NCI-H510A (cell line): ENCODE measurements at places on chromosomes 1 and 21.

DNA sequence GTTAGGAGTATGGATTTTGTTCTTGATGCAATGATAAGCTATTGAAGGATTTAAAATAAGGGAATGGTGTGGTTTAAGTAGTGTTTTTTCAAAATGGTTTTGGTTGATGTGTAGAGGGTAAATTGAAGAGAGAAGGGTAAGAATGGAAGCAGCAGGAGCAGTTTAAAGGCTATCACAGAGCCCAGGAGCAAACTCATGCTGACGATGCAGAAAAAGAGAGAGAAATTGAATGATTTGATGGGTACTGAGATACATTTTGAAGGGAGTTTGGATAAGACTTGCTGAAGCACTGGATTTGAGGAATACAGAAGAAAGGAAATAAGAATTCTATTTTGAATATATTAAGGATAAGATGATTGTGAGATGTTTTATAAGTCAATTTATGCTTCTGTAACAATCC, 300.8 kb upstream of the LYPLAL1 start:
- no peak for DNase-seq

DNA sequence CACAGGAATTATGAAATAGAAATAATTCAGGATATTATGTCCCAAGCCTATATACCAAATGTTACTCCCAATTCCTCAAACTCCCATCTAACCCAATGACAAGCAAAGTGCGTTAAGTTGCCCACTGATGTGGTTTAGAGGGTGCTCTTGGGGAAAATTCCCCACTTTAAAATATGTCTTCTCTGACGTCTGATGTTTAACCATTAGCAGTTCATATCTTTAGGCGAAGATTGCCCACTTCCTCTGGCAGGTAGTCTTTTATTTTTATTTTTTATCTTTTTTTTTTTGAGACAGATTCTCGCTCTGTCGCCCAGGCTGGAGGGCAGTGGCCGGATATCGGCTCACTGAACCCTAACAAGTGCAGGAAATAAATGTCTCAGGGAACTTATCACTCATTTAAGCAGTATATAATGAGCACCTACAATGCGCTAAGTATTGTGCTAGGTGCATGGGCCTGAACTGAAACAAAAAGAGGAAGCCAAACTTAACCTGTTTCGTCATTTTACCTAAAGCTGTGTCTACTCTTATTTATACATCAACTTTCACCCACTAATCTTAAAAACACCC, 1.3 kb upstream of the LYST start:
- DNase-seq = no peak

- DNase-seq = no peak
Measured at GRCh38 chr1:46703927-46704641, 14.8 kb downstream of the EFCAB14 start.

GRCh38 chr1:1189111-1189510, 15.4 kb downstream of the TTLL10 start:
- no peak for DNase-seq

DNA sequence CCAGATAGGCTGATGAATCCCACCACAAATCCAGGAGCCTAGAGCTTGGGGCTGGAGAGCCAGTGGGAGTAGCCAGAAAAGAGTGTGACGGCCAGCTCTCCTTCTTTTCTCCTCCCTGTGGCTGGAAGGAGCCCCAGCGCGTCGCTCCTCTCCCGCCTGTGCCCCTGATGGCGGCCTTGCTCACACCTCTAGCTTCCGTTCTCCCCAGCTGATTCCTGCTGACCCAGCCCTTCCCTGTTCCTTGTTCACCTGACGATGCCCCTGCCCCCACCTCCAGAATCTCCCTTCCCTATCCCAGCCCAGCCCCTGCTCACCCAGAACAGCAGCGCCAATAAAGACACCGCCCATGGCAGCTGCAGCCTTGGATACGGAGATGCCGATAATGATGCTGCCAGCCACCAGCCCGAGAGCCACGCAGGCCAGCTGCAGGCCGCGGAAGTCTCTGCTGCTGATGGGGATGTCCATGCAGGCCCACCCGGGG, 656 bp downstream of the KNCN start:
- DNase-seq = no peak

DNA sequence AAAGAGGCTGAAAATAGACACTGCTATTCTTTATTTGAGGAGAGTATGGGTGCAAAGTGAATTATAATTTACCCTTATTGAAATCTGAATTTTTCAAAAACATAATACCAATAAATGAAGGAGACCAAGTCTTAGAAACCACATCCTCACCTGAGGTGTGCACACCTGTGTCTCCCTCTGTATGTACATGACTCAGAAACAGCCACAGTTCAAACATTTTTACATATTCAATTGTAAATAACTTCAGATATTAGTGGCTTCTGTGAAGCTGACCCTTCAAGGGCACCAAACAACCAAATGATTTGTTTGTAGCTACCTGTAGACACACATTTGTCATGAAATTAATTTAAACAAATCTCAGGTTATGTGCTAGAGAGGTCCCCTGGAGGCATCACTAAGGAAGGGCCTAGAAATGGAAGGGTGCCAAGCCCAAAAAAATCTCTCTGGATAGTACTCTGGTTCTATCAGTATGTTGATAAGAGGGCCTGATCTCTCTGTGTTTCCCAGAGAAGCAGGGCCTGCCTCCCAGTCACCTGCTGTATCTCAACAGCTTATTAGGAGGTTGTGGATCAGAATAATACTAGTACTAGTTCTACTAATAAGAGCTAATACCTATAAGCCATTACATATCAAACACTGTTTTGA, 28.1 kb downstream of the ERI3 start:
- DNase-seq = no peak

DNA sequence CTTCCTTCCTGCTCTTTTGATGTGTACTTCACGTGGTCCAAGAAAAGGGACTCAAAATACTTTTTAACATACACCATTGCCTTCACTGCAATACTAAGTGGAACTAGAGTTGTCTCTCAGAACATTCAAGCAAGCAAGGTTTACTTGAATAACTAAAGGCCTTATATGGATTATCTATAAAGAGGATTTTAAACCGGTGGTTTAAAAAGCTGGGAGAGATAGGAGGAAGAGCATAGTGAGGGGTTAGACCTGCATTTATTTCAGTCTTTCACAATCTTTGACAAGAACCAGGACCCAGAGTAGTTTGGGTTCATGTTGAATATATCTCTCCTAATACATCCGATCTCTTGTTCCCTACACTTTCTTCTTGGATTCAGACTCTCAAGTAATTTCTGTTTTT, 6.9 kb downstream of the S1PR1 start:
- DNase-seq = no peak

DNA sequence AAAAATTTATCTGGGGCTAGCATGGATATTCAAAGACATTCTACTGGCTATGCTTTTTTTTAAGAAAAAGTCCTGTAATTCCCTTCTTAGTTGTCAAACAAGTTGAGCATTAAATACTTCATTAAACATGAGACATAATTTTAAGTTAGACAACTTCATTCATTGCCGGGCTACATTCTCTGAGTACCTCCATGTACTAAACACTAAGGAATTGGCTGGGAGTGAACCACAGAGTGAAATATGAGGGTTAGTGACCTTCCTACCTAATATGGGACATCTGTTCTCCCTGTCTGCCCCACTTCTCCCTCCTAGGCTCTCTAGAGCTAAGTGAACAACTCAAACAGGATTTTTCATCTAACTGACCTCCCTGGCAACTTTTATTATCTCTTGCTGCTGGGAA, 370.4 kb downstream of the VAV3 start:
- DNase-seq = no peak

GRCh38 chr1:246210756-246211155, 296.3 kb downstream of the SMYD3 start:
- DNase-seq = no peak

- peak; percentile 16 for DNase-seq
Measured at GRCh38 chr1:49052102-49052501, 275.4 kb upstream of the BEND5 start.

GRCh38 chr1:192577145-192578140, 1.9 kb downstream of the RGS1 start:
- DNase-seq = no peak

DNA sequence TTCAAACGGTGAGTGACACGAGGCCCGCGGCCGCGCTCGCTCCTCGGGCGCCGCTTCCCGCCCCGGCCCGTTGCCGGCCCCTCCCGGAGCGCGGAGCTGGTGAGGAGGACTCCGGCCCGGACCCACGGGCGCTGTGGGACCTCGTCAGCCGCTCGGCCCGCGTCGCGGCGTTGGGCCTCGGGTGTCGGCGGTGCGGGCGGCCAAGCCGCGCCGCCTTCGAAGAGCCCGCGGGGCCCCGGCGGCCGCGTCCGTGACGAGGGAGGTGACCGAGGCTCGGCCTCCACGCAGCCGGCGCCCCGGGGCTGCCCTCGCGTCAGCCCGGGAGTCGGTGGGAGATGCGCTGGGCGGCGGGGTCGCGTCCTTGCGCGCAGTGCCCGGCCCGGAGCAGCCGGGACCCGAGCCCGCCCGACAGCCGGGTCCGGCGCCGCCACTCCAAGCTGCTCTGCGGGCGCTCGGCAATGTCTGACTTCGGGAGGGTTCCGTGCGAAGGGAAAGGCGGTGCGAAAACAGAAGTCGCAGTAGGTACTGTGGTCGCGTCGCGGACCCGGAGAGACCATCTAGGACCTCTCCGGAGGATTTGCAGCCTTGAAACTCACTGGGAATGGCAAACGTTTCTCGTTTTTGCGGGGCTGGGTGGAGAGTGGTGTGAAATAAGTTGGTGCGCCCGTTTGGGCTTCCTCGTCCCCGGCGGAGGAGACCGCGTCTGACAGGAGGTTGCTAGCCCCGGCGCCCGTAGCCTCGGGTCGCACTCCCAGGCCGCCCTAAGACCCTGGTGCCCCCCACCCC, 829 bp downstream of the SPEN start:
- DNase-seq = peak; percentile 27

- DNase-seq = no peak
Measured at GRCh38 chr1:117815926-117816325, 113.5 kb downstream of the GDAP2 start.

DNA sequence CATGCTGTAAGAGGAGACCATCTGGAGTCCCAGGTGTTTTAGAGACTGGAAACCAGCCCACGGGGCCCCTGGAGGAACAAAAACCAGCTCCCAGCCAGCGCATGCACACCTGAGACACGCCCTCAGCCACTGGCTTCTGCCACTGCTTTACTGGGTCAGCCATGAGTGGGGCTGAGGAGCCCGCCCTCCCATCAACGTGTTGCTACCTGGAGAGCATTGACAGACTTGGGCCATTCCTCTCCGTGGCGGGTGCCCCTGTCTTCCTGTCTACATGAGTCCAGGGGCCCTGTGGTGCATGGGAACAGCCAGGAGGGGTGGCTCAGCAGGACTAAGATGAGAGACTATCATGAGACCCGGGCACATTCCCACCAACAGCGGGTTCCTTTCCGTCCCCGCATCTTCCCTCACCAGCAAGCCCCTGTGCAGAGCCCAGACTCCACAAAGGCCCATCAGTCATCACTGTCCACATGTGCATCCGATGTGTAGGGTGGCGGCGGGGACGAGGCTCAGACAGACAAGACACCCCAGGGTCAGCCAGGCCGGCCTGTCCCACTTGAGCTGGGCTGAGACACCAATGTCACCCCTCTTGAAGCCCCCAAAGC, 45.4 kb upstream of the POFUT2 start:
- no peak for DNase-seq

- no peak for DNase-seq
Measured at GRCh38 chr1:177953549-177953948, 16.3 kb downstream of the SEC16B start.

GRCh38 chr1:66154394-66154793, 361.7 kb downstream of the PDE4B start:
- no peak for DNase-seq

GRCh38 chr1:53375440-53375839, 47.6 kb upstream of the LRP8 start:
- no peak for DNase-seq

GRCh38 chr1:163275222-163275621, 46.5 kb upstream of the NUF2 start:
- no peak for DNase-seq

GRCh38 chr1:173596097-173596825, 6.6 kb downstream of the SLC9C2 start:
- no peak for DNase-seq
